ENCODE measurements at places on chromosomes 13 and 19. TPM values are rescaled to one million over a fixed set of nuclear protein-coding genes. Genes with fewer than 3 reads are reported as not detected.

- DNase-seq: no peak
These were observed 9.4 kb downstream of the AP1M1 start for GRCh38 chr19:16207063-16207462.

The ANGPTL8 gene
- total RNA-seq: 0.47 TPM

The SIGLEC8 gene
- total RNA-seq: not detected

The MISP gene
- not detected for total RNA-seq

DNA sequence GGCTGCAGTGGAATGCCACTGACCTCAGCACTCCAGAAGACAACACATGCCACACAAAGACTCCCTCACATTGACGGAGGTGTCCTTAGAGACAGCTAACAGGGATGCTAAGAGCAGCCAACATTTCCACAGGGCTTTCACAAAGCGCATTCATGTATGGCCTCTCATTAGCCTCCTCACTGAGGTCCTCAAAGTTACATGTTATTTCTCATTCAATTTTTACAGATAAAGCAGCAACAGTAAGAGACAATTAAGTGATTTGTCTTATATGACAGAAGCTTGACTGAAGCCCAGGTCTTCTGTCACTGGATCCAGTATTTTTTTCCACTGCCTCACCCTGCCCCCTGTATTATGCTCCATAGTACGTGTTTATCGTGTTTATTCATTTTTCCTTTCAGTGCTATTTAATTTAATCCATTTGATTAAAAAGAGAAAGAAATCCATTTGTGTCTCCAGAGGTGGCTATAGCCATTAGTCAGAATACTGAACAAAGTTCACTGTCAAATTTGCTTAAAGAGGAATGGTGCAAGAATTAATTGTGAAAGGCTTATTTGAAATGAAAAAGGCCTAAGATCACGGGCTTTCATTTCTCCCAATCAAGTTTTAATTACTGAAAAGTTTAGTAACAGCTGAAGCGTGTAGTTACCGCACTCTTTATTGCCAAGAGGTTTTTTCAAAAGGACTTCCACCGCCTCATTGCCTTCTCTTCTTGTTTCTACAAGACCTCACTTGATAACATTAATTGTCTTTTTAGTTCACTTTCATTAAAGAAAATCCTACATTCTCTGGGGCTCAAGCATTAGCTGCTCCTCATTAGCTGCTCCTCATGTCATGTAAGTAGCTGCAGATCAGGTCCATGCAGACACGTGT, 115.0 kb downstream of the COG6 start:
- DNase-seq: no peak

The SEMA6B gene
- 6.8 TPM for total RNA-seq

The LILRA2 gene
- 5.6 TPM for total RNA-seq

The OR10H1 gene
- not detected for total RNA-seq

DNA sequence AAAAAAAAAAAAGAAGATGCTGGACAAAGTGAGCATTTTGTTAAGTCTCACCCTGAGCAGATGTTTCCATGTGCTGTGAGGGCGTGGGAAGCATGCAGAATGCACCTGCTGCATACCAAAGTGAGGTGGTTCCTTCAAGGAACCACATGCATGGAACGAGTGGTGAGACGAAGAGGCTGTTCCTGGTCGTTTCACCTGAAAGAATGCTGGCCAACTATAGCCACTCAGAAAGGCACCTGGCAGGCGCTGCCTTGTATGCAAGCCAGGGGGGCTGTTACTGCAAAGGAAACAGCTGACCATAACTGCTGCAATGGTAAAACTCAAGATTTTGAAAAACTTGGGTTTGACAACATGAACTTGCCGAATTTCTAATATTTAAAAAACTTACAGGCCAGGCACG, 14.7 kb downstream of the MIER2 start:
- no peak for DNase-seq
